ENCODE measurements at places on chromosomes 7 and 10.

- no peak for DNase-seq
Measured at GRCh38 chr10:8061274-8062211, 7.1 kb downstream of the GATA3 start.

- no peak for DNase-seq
Measured at GRCh38 chr10:24708081-24708480, 15.6 kb downstream of the ARHGAP21 start.

DNA sequence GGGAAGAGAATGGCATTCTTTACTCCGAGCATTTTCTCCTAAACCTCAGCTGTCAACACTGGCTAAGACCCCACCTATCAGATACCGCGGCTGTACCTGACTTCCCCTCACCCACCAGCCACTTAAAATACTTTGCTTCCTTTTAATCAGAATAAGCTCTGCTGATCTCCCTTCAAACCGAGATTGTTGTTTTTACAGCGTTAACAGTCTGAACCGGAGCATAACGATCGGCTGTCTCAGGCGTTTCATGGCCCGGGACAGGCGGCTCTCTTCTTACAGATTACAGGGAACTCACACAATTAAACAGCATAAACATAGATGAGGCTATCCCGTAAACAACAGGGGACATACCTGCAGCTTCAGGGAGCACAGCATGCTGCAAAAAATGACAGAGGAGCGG, 174.3 kb upstream of the RNF32 start:
- DNase-seq = no peak

DNA sequence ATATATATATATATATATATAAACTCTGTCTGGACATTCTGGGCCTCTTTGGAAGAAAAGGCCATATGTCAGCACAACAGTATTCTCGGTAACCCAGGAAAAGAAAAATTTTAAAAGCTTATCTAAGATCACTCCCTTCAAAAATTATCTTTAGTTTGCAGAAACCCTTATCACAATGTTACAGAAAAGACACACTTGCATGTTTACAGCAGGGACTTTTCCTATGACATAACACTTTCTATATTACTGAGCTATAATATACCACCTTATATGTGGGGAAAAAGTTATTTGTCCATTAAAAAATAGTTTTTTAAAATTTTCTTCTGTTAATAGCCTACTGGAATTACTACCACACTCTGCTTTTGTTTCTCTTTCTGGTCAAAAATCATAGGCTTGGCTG, 25.4 kb downstream of the ANKRD61 start:
- DNase-seq = no peak

DNA sequence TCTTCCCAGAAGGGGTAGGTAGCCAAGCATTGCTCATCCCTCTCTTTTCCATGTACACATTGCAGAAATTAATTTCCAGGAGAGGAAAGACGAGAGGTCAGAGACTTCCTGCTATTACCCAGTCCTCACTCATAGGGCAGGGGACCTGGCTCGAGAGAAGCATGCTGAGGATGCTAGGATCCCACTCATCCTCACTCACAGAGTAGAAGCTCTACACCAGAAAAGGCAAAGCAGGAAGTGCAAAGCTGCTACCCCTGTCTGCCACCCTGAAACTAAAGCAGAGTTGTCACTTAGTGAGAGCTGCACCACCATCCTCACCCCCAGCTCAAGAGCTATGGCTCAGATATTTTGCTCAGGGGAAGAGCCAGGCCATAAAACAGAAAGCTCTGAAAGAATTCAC, 9.9 kb downstream of the OR9A2 start:
- DNase-seq = no peak

DNA sequence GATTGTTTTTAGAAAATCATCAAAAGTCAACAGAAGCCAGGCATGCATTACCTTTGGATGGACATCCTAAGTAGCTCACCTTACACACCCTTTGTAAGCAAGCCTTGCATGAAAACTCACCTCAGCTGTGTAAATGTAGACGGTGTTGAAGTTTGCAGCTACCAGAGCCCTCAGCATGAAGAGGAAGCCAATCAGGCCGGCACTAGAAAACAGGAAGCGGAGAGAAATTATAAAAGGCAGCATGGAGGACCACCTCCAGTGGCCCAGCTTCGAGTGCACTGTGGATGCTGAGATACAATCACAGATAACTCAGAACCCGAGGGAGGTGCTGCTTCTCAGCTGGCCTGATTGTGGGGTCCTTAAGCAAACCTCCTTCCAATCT, 75.3 kb downstream of the SVOPL start:
- no peak for DNase-seq

GRCh38 chr10:124700293-124701037, 43.7 kb downstream of the FAM53B start:
- no peak for DNase-seq

DNA sequence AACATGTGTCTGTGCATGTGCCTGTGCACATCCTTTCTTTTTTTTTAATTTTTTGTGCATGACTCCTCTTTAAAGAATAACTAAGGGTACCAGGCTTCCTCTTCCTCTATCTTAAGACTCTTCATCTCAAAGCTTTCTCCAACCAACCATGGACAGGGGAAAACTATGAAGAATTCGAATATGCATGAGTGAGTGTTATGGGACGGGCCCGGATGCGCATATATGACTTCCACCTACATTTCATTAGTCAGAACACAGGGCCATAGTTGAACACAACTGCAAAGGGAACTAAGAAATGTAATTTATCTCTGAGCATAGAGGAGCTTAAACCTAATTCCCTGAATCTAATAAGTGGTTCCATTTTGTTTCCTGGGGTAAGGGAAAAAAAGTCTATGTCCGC, 270.3 kb upstream of the SORCS1 start:
- DNase-seq = no peak

GRCh38 chr7:84513061-84513460, 318.5 kb upstream of the SEMA3A start:
- DNase-seq = no peak

- no peak for DNase-seq
Measured at GRCh38 chr7:154373956-154374355, 321.8 kb downstream of the DPP6 start.

Data from fibroblast of skin of left biceps (primary cell).